ENCODE measurements at places on chromosomes 3 and 15. TPM values are rescaled to one million over a fixed set of nuclear protein-coding genes. Genes with fewer than 3 reads are reported as not detected.

The CHRM5 gene
- total RNA-seq: under 0.01 TPM

The SHC4 gene
- total RNA-seq: 2.0 TPM

The PLA2G4E gene
- under 0.01 TPM for total RNA-seq

The CCR8 gene
- total RNA-seq: not detected

The CDHR4 gene
- not detected for total RNA-seq

The CD200R1 gene
- total RNA-seq: not detected

The SLC2A2 gene
- not detected for total RNA-seq

The GASK1A gene
- total RNA-seq: 4.5 TPM

The SH3GL3 gene
- total RNA-seq: 0.29 TPM

The AQP9 gene
- total RNA-seq: not detected

The ZNF660 gene
- total RNA-seq: 2.5 TPM

The GOLGA8A gene
- 6.6 TPM for total RNA-seq

The ZNF860 gene
- total RNA-seq: 1.0 TPM

The GABRR3 gene
- not detected for total RNA-seq

The GOLGA6L22 gene
- not detected for total RNA-seq

The SERPINI1 gene
- 4.5 TPM for total RNA-seq

The TICRR gene
- total RNA-seq: 0.33 TPM

The GRK7 gene
- under 0.01 TPM for total RNA-seq

The CNTN3 gene
- total RNA-seq: 1.7 TPM

The ADAMTS9 gene
- total RNA-seq: 1.5 TPM

The EIF1B gene
- 12.9 TPM for total RNA-seq

The ALS2CL gene
- 0.87 TPM for total RNA-seq

The LYSMD2 gene
- total RNA-seq: 3.6 TPM

The FAM81A gene
- 0.33 TPM for total RNA-seq

The ANKDD1A gene
- total RNA-seq: 9.2 TPM

The MAP2K1 gene
- total RNA-seq: 25.9 TPM

The ACTC1 gene
- not detected for total RNA-seq

The FETUB gene
- total RNA-seq: not detected

The ITIH1 gene
- not detected for total RNA-seq

The CALML4 gene
- total RNA-seq: 3.6 TPM

The CFAP20DC gene
- 6.8 TPM for total RNA-seq

The CCDC32 gene
- 23.7 TPM for total RNA-seq

The GXYLT2 gene
- total RNA-seq: 26.0 TPM

The SEMA7A gene
- 15.1 TPM for total RNA-seq

The SPATA12 gene
- total RNA-seq: 0.15 TPM
